ENCODE measurements at places on chromosomes 5 and 9. TPM values are rescaled to one million over a fixed set of nuclear protein-coding genes. Genes with fewer than 3 reads are reported as not detected.

PCDHB14 gene
- total RNA-seq, result 8.8 TPM

CDKN2A gene
- total RNA-seq, result 14.3 TPM

AMBP gene
- total RNA-seq, result not detected

PCDHGB6 gene
- 71.5 TPM for total RNA-seq

INSL4 gene
- total RNA-seq, result not detected

PCDHB10 gene
- total RNA-seq, result 7.8 TPM

NEUROG1 gene
- not detected for total RNA-seq

ENC1 gene
- 13.8 TPM for total RNA-seq

ZFP62 gene
- total RNA-seq, result 21.7 TPM

ANXA2R gene
- total RNA-seq, result 5.3 TPM

FAXDC2 gene
- 25.7 TPM for total RNA-seq

OGN gene
- 3.9 TPM for total RNA-seq

ESM1 gene
- total RNA-seq, result 0.73 TPM

DBH gene
- not detected for total RNA-seq

POU5F2 gene
- 1.0 TPM for total RNA-seq

CDKN2B gene
- total RNA-seq, result 23.3 TPM

RNF14 gene
- 73.8 TPM for total RNA-seq

UBAP2 gene
- total RNA-seq, result 40.6 TPM

CDH9 gene
- not detected for total RNA-seq

SMIM33 gene
- not detected for total RNA-seq

IL31RA gene
- total RNA-seq, result not detected

CARD9 gene
- 0.94 TPM for total RNA-seq

FAM114A2 gene
- 35.6 TPM for total RNA-seq

FBP1 gene
- not detected for total RNA-seq

MEGF9 gene
- 21.9 TPM for total RNA-seq

SAXO1 gene
- not detected for total RNA-seq

CEL gene
- 1.3 TPM for total RNA-seq

IL3 gene
- total RNA-seq, result not detected

SVEP1 gene
- 2.8 TPM for total RNA-seq

DOK3 gene
- 7.2 TPM for total RNA-seq

TMC1 gene
- not detected for total RNA-seq

C9 gene
- total RNA-seq, result not detected

NR6A1 gene
- total RNA-seq, result 0.78 TPM

SLC45A2 gene
- total RNA-seq, result not detected

SPATA31E1 gene
- total RNA-seq, result not detected

PCDHGB3 gene
- 0.19 TPM for total RNA-seq

GFPT2 gene
- total RNA-seq, result 80.0 TPM

PDCD1LG2 gene
- 1.7 TPM for total RNA-seq

AIF1L gene
- total RNA-seq, result 31.1 TPM

CWC27 gene
- total RNA-seq, result 24.7 TPM

All from osteocyte (in vitro differentiated cells).